ENCODE measurements at places on chromosomes 1 and 21.

GRCh38 chr1:193325042-193325441, 138.6 kb upstream of the B3GALT2 start:
- DNase-seq, result no peak

DNA sequence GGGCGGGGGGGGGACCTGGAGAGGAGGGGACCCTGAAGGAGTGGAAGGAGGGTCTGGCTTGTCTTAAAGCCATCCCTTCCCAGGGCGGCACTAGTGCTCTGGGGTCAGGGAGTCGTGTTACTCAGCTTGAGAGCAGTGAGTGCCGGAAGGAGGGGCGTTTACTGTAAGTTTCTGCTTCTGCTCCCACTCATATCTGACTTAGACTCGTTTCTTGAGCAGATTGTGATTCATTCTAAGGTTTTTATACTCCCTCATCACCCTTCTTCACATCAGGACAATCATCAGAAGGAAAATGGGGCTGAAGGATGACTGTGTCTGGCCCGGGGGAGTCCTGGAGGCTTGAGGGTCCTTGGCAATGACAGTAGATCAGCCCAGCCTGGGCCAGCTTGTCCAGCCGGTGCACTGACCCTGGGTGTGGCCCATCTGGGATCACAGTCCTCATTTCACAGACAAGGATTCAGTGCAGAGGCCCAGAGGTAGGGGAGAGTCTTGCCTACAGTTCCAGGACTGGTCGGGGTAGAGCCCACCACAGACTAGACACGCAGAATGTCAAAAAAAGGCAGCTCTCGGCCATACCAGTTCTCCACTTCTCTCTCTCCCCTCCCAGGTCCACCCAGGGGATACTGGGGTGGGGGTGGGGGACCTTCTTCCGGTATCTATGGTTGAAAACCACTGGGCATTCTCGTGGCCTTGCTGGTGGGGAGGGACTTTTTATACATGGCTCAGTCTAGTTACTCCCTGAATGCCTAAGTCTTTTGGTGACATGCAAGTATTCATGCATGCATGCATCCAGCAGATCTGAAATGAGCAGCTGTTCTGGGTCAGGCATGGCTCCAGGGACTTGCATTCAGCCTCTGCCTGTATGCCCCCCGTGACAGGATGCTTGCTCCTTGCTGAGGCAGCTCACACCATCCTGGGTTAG, 5.1 kb downstream of the TNFRSF8 start:
- DNase-seq, result peak; percentile 43

- DNase-seq, result peak; percentile 26
Observed at GRCh38 chr21:42218836-42219605, at the start of gene ABCG1. Gene ABCG1 (plus strand): TSS chr21:42219140. CDS start chr21:42219263, 123 bp downstream.

DNA sequence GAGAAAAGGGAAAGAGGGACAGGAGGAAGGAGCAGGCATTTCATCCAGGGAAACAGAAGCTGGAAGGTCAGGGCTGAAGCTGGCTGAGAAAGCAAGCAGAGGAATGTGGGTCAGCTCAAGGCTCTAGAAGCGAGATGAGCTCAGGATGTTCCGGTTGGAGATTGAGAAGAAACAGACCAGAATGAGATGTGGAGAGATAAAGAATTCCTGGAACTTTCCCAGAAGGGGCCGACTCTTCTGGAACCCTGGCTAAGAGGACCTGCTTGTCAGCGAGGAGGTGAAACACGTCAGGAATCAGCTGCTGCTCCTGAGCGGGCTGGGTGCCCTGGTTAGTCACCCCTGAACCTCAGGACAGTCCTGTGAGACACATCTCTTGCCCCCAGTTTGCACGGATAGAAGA, 75.9 kb downstream of the HUNK start:
- DNase-seq, result no peak

GRCh38 chr1:190847166-190847565, 369.5 kb upstream of the BRINP3 start:
- no peak for DNase-seq

GRCh38 chr21:30769724-30770431, 14.7 kb upstream of the KRTAP21-1 start:
- no peak for DNase-seq

DNA sequence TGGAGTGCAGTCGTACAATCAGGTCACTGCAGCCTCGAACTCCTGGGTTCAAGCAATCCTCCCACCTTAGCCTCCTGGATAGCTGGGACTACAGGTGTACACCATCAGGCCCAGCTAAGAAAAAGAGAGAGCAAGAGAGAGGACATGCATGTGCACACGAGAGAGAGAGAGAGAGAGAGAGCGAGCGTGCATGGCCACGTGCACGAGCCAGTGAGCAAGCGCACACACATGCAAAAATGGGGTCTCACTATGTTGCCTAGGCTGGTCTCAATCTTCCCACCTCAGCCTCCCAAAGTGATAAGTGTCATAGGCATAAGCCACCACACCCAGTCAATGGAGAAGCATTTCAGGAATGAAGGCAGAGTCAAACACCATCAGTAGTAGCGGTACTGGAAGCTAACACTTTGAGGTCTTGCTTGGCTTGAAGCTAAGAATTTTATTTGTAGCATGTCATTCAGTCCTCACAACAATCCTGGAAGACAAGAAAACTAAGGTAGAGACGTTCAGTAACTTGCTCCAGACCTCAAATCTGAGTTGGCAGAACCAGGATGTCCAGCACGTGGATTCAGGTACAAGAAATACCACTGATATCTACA, 14.5 kb downstream of the GNB1 start:
- no peak for DNase-seq

GRCh38 chr21:16570171-16570570, 840.4 kb downstream of the USP25 start:
- DNase-seq, result no peak

- no peak for DNase-seq
Observed at GRCh38 chr1:165842671-165843129, 15.3 kb downstream of the UCK2 start.

DNA sequence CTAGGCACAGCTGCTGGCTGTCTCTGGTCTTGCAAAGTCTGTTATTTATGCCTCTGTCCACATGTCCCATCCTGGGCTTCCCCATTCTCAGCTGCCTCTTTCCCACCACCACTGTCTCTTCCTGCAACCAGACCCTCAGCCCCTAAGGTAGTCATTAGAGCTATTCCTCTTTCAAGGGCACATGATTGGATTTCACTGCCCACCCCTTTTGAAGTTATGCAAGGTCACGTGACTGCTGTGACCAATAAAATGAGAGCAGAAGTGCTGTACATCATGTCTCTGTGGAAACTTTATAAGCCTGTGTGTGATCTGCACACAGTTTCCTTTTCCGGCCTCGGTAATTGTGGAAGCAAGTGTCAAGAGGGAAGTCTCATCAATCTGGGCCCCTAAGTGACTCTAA, 136.6 kb upstream of the HMGB4 start:
- DNase-seq, result no peak

GRCh38 chr1:1272341-1273208, 1.1 kb downstream of the UBE2J2 start:
- DNase-seq, result no peak

All from stimulated activated CD4-positive, alpha-beta T cell treated with anti-CD3 and anti-CD28 coated beads, Interleukin-4, amount 100 ng/mL, for 4 hours (primary cell).